ENCODE measurements at places on chromosomes 5 and 9. TPM values are rescaled to one million over a fixed set of nuclear protein-coding genes. Genes with fewer than 3 reads are reported as not detected.
A peak's percentile ranks its signal among the peaks of the same experiment; 100 is the strongest.

- no peaks in the 10 kb centered on the region for H3K27me3 ChIP-seq
Measured at GRCh38 chr5:132428147-132428482, 58.6 kb downstream of the SLC22A5 start.

- H3K27ac ChIP-seq = no peak overlapping the region
- 0 out of 2 replicates have a peak, but pooled peaks cover 6% of the 10 kb centered on the region for H3K4me1 ChIP-seq
- H3K36me3 ChIP-seq = no peaks in the 10 kb centered on the region
- peak; percentile 24 for DNase-seq
- H3K27me3 ChIP-seq = peaks cover 54% of the 10 kb centered on the region
Measured at GRCh38 chr5:180589771-180590542, 1.3 kb downstream of the SCGB3A1 start.

DNA sequence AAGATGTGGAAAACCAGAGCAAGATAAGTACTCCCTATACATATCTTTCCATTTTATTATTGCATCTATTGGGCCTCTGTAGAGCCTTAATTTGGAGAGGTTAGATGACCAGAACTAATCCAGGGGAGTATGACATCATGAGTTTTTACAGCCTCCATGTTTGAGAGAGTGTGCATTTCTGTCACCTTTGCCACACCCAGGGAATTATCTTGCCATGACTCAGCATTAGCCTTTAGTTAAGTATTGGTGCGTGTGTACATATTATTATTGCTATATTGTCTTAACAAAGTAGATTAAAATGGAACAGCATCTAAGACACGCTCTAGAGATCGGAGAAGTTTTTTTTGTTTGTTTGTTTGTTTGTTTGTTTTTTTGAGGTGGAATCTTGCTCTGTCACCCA is 27.6 kb downstream of the DIMT1 start:
- no peak overlapping the region for H3K27ac ChIP-seq
- no peaks in the 10 kb centered on the region for H3K27me3 ChIP-seq
- no peak for DNase-seq
- peaks cover 49% of the 10 kb centered on the region for H3K36me3 ChIP-seq
- no peak overlapping the region for H3K4me3 ChIP-seq
- H3K4me1 ChIP-seq = no peaks in the 10 kb centered on the region

- no peak for DNase-seq
- no peaks in the 10 kb centered on the region for H3K36me3 ChIP-seq
- H3K4me1 ChIP-seq = peaks cover 12% of the 10 kb centered on the region
- no peak overlapping the region for H3K27ac ChIP-seq
- no peak overlapping the region for H3K4me3 ChIP-seq
Measured at GRCh38 chr9:97415146-97415545, 3.2 kb downstream of the TDRD7 start.

GRCh38 chr5:41413074-41413473 is 97.3 kb downstream of the PLCXD3 start:
- H3K27me3 ChIP-seq = no peaks in the 10 kb centered on the region
- no peaks in the 10 kb centered on the region for H3K36me3 ChIP-seq
- H3K27ac ChIP-seq = no peak overlapping the region
- H3K4me1 ChIP-seq = no peaks in the 10 kb centered on the region
- DNase-seq = no peak

DNA sequence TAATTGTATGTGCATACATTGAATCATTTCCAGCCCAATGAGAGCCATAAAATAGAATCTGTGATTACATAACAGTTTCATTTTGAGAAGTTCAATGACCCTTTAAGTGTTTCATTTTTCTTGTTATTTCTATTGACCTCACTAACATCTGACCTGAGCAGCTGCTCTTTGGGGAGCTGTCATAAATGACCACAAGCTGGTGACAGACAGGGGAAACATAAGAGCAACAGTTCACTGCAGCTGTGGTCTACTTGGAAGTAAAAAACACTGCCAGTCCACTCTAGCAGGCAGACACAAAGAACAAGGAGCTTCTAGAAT is 265.4 kb downstream of the DTWD2 start:
- no peaks in the 10 kb centered on the region for H3K36me3 ChIP-seq
- H3K27me3 ChIP-seq = no peaks in the 10 kb centered on the region
- H3K4me3 ChIP-seq = no peak overlapping the region

DNA sequence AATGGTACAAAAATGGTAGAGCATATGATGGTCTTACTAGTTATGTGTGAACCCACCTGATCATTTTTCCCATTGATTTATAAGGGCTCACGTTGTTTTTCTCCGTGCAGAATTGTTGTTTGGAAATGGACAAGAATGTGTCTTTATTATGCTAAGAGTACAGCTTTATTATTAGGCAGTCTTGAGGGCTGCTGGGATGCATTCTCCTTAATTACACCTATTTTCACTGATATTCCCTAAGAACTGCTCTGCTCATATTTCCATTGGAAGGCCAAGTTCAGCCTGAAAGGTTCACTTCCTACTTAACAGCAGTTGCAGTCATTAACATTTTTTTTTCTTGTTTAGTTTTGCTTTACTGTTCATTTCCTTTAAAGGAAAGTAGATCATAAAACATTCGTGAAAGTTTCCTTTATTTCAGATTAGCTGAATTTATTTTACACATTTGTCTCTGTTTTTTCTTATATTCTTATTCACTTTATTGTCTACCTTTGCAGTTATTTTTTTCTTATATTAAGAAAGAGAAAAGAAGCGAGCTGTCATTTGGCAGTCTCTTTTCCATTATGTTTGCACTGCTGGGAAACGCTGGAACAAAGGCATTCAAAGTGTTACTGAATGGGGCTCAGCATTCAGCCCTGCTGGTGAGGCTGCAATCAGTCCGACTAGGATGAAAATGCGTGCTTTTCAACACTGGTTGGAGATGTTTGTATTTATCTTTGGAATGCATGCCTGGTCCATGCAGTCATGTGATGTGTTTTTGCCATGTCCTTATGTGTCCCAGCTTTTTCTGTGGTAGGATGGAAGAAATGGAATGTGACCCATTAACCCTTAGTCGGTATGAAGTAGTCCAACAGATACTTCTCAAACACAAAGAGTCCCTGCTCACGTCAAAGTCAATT is 602.7 kb upstream of the ZNF608 start:
- H3K27ac ChIP-seq = peak overlapping the region; percentile 23
- no peaks in the 10 kb centered on the region for H3K36me3 ChIP-seq
- H3K4me3 ChIP-seq = no peak overlapping the region
- peaks cover 28% of the 10 kb centered on the region for H3K4me1 ChIP-seq

GRCh38 chr5:140329739-140330481 is 16.5 kb downstream of the HBEGF start:
- H3K36me3 ChIP-seq = no peaks in the 10 kb centered on the region
- DNase-seq = peak; percentile 14
- peak overlapping the region; percentile 59 for H3K27ac ChIP-seq

DNA sequence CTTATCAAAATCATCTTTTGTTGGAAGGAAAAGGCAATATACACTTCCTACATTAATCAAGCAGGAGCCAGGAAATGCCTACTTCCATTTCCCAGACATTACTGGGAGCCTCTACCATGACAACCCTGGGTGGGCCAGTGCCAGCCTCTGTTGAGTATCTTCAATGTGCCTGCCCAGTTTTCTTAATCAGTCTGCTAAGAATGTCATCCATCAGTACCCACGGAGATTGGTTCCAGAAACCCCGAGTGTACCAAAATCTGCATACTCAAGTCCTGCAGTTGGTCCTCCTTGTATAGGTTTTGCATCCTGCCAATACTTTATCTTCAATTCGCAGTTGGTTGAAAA is 82.4 kb downstream of the MARCHF3 start:
- DNase-seq = no peak
- peaks cover 7% of the 10 kb centered on the region for H3K4me1 ChIP-seq

DNA sequence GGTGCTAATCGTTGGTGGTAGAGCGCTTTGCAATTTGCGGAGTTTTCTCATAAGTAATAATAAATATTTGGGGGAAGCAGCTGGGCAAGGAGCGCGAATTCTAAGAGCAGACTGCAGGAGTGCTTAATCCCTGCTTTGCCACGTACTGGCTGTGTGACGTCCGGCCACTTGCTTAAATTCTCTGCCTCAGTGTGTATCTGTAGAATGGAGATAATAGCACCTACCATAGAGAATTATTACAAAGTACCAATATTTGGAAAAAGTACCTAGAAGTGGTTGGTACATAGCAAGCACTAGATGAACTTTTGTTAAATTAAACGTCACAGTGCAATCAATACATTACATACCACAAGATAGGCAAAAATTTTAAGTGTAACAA is 598 bp upstream of the TMED7 start:
- no peak overlapping the region for H3K27ac ChIP-seq
- no peak for DNase-seq
- H3K27me3 ChIP-seq = no peaks in the 10 kb centered on the region

- no peak for DNase-seq
- no peak overlapping the region for H3K27ac ChIP-seq
- peaks cover 26% of the 10 kb centered on the region for H3K4me1 ChIP-seq
- no peaks in the 10 kb centered on the region for H3K36me3 ChIP-seq
Measured at GRCh38 chr5:103271570-103272289, 13.2 kb downstream of the MACIR start.

GRCh38 chr5:136128481-136128880 is 4.2 kb upstream of the SMAD5 start:
- peaks cover 9% of the 10 kb centered on the region for H3K4me1 ChIP-seq
- no peak overlapping the region for H3K4me3 ChIP-seq
- DNase-seq = no peak
- H3K27me3 ChIP-seq = 0 out of 2 replicates have a peak, but pooled peaks cover 6% of the 10 kb centered on the region

- peaks cover 53% of the 10 kb centered on the region for H3K27me3 ChIP-seq
- no peak within 1 kb of the TSS for H3K27ac ChIP-seq
- no peaks in the 10 kb centered on the region for H3K36me3 ChIP-seq
- peaks cover 14% of the 10 kb centered on the region for H3K4me1 ChIP-seq
Measured at GRCh38 chr9:214648-215493, at the start of gene DOCK8. Gene DOCK8 (plus strand): TSS chr9:214865. CDS start chr9:214977, 112 bp downstream.

- H3K4me1 ChIP-seq = no peaks in the 10 kb centered on the region
- H3K27ac ChIP-seq = no peak overlapping the region
- no peaks in the 10 kb centered on the region for H3K36me3 ChIP-seq
Measured at GRCh38 chr5:31122998-31123951, 70.2 kb upstream of the CDH6 start.

DNA sequence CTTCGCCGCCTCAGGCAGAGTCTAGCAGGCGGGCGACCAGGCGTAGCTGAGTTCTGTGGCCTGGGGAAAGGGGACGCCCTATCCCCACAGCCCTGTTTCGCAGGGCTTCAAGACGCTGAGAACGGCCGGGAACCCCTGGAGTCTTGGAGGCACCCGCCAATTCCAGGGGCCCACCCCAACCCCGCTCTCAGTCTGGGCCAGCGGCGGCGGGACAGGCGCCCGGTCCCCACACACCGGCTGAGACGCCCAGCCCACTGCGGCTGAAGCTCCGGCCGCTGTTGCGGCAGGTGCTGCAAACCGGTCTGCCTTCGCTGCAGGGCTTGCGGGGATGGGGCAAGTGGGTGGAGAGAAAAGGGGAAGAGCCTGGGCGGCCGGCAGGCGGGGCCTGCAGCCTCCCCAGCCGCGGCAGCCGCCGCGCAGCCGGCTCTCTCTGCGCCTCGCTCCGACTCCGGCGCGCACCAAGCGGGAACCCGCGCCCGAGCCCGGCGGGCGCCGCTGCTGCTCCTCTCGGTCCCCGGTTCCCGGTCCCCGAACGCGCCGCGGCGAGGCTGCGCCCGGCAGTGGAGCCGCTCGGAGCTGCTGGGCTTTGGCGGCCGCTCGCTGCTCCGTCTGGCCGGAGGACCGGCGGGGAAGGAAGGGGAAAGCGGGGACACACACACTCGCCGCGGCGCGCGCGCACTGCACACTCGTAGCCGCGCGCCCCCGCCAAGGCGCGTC is at the start of gene PIP5K1B:
Gene PIP5K1B, plus strand, starts transcription at position 427 of the 717 bp plus-strand sequence. CDS start 117,375 bp downstream, outside the sequence.
- H3K27me3 ChIP-seq = peaks cover 54% of the 10 kb centered on the region
- peak; percentile 82 for DNase-seq
- H3K4me1 ChIP-seq = peaks cover 23% of the 10 kb centered on the region
- H3K36me3 ChIP-seq = no peaks in the 10 kb centered on the region
- no peak within 1 kb of the TSS for H3K27ac ChIP-seq

DNA sequence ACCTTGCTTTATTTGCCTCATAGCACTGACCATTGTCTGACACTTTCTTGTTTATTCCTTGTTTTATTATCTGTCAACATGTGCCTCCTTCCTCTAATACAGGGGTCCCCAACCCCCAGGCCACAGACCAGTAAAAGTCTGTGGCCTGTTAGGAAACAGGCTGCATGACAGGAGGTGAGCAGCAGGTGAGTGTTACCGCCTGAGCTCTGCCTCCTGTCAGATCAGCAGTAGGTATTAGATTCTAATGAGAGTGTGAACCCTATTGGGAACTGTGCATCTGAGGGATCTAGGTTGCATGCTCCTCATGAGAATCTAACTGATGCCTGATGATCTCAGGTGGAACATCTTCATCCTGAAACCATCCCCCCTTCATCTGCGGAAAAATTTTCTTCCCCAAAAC is 228.0 kb downstream of the HINT1 start:
- no peak overlapping the region for H3K27ac ChIP-seq
- DNase-seq = no peak
- no peaks in the 10 kb centered on the region for H3K4me1 ChIP-seq
- no peaks in the 10 kb centered on the region for H3K27me3 ChIP-seq
- no peaks in the 10 kb centered on the region for H3K36me3 ChIP-seq

- no peak for DNase-seq
- 0 out of 2 replicates have a peak, but pooled peaks cover 1% of the 10 kb centered on the region for H3K4me1 ChIP-seq
- H3K4me3 ChIP-seq = no peak overlapping the region
- no peaks in the 10 kb centered on the region for H3K36me3 ChIP-seq
- no peak overlapping the region for H3K27ac ChIP-seq
Measured at GRCh38 chr9:77851882-77852595, 179.6 kb downstream of the GNAQ start.

DNA sequence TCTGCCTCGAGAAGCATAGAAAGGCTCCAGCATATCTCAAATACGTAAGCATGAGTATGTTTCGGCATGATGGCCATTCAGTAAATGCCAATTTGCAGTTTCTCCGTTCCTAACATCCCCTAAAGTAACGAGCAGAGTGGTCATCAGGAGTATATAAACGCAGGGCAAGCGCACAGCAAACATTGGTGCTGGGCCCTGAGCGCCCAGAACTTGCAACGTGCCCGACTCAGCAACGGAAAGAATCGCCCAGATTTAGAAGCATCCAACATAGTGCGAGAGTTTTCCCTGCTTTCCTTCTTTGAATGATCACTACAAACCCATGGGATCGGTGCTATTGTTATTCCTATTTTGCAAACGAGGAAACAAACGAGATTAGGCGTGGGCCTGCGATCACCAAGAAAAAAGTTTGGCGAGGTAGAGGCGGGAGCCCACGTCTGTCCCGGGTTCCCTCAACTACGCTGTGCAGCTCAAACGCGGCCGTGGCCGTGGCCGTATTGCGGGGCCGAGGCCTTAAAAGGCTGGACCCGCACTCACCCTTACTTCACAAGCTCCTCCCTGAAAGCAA is 505 bp downstream of the RPS14 start:
- DNase-seq = no peak
- peak overlapping the region; percentile 95 for H3K27ac ChIP-seq
- peaks cover 15% of the 10 kb centered on the region for H3K4me1 ChIP-seq

The MYMK gene
- total RNA-seq = not detected

DNA sequence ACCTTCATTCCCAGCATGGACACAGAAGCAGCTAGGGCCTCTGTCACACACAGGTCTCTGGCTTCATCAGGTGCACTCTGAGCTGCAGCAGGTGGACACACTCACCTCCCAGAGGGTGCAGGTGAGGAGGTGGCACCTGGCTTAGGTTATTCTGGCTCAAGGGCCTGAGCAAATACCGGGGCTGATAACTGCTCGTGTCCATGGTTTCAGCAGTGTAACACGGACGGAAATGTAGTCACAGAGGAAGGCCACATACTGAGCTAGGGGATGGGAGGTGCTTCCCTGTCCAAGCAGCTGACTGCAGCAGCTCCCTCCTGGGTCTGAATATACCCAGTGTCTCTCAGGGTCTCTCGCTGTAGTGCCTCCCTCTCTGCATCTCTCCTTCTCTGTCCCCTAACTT is 5.7 kb downstream of the PHF2 start:
- no peak overlapping the region for H3K4me3 ChIP-seq
- DNase-seq = no peak
- H3K36me3 ChIP-seq = no peaks in the 10 kb centered on the region
- H3K4me1 ChIP-seq = peaks cover 10% of the 10 kb centered on the region
- no peak overlapping the region for H3K27ac ChIP-seq

GRCh38 chr9:111603041-111603440 is 3.6 kb upstream of the PTGR1 start:
- no peak overlapping the region for H3K4me3 ChIP-seq
- no peaks in the 10 kb centered on the region for H3K36me3 ChIP-seq
- no peaks in the 10 kb centered on the region for H3K4me1 ChIP-seq

The BSPRY gene
- total RNA-seq = 7.7 TPM
